ENCODE measurements at places on chromosomes 3 and 15.

DNA sequence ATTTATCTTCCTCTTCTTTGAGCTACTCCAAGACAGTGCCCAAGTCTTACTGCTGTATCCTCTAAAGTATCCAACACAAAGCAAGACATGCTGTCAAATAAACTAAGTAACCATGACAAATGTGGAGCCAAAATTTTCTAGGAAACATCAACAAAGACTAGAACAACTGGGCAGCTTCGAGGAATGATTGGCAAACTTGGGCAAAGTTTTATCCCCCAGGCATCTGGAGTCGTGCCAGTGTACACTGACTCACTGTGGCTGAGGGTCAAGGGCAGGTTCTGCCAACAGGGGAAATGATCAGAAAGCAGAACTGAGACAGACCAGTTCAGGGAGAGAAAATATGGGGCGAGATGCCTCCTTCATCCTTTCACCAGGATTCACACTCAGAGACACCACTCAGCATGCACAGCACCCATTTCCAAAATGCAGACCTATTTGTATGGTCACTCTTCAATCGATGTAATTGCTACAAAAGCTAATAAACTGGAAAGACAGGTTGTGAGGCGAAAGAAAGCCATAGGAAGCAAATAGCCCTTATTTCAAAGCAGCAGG is 65.8 kb downstream of the MB21D2 start:
- DNase-seq: no peak

- DNase-seq: no peak
Measured at GRCh38 chr15:99365242-99365641, 114.0 kb downstream of the LRRC28 start.

- no peak for DNase-seq
Measured at GRCh38 chr3:11480663-11481298, 162.9 kb downstream of the VGLL4 start.

GRCh38 chr3:138389144-138389601 is 40.8 kb downstream of the MRAS start:
- no peak for DNase-seq

- DNase-seq: no peak
Measured at GRCh38 chr3:83354205-83354604, 1592.8 kb upstream of the GBE1 start.

GRCh38 chr3:3766140-3766539 is 33.1 kb upstream of the LRRN1 start:
- DNase-seq: no peak

DNA sequence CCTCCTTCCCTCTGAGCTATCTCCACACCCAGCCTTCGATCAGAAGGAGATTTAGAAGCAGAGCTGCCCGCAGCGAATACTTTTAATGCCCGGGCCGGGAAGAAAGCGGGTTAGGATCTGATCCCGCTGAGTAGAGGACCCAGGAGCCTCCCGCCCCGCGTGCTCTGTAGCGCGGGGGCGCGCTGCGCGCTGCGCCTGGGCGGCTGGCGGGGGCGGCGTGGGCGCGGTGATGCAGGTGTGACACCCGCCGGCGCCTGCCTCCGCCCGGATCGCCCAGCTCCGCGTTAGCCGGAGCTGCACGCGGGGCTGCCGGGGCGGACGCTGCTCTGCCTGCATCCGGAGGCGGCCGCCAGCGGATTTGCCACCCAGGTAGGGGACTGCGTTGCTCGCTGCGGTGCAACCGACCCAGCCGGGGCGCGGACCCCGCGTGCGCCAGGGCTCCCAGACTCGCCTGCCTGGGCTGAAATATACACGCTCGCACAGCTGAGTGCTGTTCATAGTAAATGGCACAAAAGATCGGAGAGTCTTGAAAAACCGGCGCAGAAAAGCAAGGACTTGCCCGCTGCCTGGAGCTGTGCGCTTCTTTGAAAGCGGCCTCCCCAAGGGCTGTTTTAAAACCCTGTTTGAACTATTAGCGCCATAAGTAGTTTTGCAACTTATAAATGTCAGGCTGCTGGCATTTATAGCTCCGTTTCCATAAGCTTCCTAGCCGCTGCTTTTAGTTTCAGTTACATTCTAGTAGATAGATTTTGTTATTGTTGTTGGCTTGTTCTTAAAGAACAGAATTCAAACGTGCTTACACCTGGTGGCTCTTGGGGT is at the start of gene SV2B:
Gene SV2B, plus strand, starts transcription at position 263 of the 819 bp plus-strand sequence. CDS start 126,007 bp downstream, outside the sequence.
- DNase-seq: no peak

- no peak for DNase-seq
Measured at GRCh38 chr3:69649120-69650065, 89.9 kb upstream of the MITF start.

DNA sequence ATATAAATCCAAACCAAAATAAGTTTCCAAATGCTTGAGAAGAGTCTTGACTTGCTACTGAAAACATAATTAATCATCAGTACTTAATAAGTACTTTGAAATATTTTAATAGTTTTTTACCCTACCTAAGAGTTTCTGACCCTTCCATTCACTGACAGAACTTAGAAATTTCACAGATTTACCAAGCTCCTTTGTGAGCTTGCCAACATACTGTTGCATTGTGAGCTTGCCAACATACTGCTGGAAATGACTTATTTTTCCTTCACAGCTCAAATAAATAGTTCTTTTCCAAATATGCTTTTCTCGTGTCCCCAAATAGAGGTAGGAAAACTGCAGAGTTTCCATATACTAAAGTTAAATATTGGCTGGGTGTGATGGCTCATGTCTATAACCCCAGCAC is 9.6 kb upstream of the AADAC start:
- no peak for DNase-seq

GRCh38 chr3:142586803-142587406 is 8.4 kb upstream of the ATR start:
- DNase-seq: no peak

DNA sequence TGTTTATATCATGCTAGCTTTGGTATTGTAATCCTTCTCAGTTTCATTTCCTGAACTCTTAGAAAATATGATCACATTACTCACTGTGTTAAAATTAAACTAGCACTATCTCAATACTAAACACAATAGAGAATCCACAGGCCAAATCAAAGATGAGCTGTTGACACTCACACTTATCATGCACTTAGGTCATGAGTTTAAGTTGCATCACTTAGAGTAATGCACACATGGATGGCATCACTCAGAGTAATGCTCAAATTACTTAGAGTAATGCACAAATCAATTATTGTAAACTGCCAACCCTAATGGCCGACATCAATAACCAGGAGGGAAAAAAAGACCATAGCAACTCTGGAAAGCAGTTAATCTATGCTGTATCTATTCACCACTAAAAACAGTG is 40.0 kb upstream of the MCF2L2 start:
- no peak for DNase-seq

GRCh38 chr3:146705225-146705624 is 100.1 kb upstream of the PLSCR5 start:
- no peak for DNase-seq

DNA sequence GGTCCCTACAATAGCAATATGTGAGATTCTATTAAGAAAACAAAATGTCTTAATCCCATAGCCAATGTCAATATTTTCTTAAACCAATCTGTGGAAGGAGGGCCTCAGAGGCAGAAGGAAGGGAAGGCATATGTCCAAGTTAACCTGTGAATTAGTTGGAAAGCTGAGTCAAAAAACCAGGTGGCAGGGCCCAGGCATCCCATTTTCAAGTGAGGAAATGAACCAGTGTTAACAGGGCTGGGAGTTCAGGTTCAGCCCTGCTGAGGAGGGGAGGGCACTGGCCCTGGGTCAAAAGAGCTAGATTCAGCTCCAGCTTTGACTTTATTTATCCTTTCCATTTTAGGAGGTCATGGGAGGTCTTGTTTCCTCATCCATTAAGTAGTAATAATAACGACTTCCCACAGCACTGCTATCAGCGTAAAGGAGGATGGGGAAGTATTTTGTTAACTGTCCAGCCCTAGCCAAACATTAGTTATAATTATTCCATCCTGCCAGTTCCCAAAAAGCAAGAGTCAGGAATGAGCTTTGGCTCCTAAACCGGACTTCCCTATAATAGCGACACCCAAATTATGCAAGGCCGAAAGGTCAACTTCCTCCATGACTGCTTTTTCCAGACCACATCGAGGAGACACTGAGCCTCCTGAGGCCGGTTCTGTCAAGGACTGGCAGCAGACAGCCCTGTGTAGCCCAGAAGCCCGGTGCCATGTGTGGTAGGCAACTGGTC is 3.2 kb downstream of the MASP1 start:
- no peak for DNase-seq

- DNase-seq: no peak
Measured at GRCh38 chr3:52561028-52561747, 24.8 kb downstream of the UQCC5 start.

GRCh38 chr3:52094571-52095485 is 38.5 kb upstream of the DUSP7 start:
- no peak for DNase-seq
